ENCODE measurements at places on chromosomes 1 and 21. TPM values are rescaled to one million over a fixed set of nuclear protein-coding genes. Genes with fewer than 3 reads are reported as not detected.

- H3K36me3 ChIP-seq = no peaks in the 10 kb centered on the region
- H3K4me3 ChIP-seq = no peak overlapping the region
- H3K27ac ChIP-seq = no peak overlapping the region
- no peaks in the 10 kb centered on the region for H3K4me1 ChIP-seq
Observed at GRCh38 chr1:89112871-89113613, 12.9 kb downstream of the GBP2 start.

The ADGRL4 gene
- not detected for total RNA-seq

GRCh38 chr1:40712997-40713396 lies 21.5 kb downstream of the NFYC start:
- H3K27ac ChIP-seq = peak overlapping the region; percentile 7
- peak; percentile 40 for DNase-seq
- H3K36me3 ChIP-seq = no peaks in the 10 kb centered on the region
- no peak overlapping the region for H3K4me3 ChIP-seq

The TIE1 gene
- total RNA-seq = not detected

GRCh38 chr1:64470665-64471217 lies 812 bp downstream of the CACHD1 start:
- peak overlapping the region; percentile 76 for H3K4me3 ChIP-seq
- peak overlapping the region; percentile 93 for H3K27ac ChIP-seq
- no peaks in the 10 kb centered on the region for H3K27me3 ChIP-seq

DNA sequence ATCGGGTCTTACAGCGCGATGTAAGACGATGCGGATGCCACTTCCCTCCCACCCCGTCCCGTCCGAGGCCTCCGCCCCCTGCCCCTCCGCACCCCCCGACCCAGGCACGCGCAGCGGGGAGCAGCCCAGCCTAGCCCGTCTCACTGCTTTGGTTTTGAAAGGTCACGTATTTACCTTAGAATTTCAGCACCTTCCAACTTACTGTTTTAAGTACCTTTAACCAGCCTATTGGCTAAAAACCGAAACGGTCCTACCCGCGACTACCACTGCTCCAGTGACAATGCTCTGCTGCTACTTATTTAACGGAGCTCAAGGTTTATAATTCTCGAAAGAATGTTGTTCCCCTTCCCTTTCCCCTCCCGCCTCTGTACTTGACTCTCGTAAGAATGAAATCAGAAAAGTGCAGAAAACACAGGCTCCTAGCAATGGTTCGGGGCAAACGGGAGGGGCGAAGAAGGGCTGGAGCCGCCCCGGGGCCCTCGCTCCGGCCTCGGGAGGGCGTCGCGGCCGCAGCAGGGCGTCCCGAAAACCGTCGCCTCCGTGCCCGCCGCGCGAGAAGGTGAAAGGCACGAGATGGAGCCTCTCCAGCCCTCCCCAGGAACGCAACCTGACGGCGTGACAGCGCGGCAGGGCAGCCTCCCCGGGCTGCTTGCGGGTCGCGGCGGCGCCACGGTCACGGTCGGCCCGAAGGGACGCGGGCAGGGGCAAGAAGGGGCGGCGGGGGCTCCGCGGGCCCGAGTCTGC lies 667 bp downstream of the TMEM50B start:
- DNase-seq = peak; percentile 47
- H3K4me1 ChIP-seq = peaks cover 7% of the 10 kb centered on the region
- H3K36me3 ChIP-seq = no peaks in the 10 kb centered on the region
- peak overlapping the region; percentile 79 for H3K27ac ChIP-seq

DNA sequence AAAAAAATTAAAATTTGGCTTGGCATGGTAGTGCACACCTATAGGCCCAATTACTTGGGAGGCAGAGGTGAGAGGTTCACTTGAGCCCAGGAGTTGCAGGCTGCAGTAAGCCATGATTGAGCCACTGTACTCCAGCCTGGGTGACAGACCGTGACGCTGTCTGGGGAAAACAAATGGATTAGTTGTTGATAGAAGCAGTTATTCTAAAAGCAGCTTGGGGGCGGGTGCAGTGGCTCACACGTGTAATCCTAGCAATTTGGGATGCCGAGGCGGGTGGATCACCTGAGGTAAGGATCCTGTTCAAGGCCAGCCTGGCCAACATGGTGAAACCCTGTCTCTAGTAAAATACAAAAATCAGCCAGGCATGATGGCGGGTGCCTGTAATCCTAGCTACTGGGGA lies 40.3 kb downstream of the KIF1B start:
- no peak overlapping the region for H3K4me3 ChIP-seq
- DNase-seq = no peak
- H3K4me1 ChIP-seq = peaks cover 18% of the 10 kb centered on the region

- peak overlapping the region; percentile 33 for H3K4me3 ChIP-seq
- H3K27me3 ChIP-seq = no peaks in the 10 kb centered on the region
- H3K4me1 ChIP-seq = peaks cover 31% of the 10 kb centered on the region
- no peaks in the 10 kb centered on the region for H3K36me3 ChIP-seq
- H3K27ac ChIP-seq = peak overlapping the region; percentile 21
Observed at GRCh38 chr1:81238129-81238528, 562.6 kb upstream of the ADGRL2 start.

The DCST2 gene
- not detected for total RNA-seq

GRCh38 chr1:89171067-89171438 lies 4.8 kb downstream of the GBP7 start:
- no peaks in the 10 kb centered on the region for H3K36me3 ChIP-seq
- H3K4me3 ChIP-seq = no peak overlapping the region
- H3K27ac ChIP-seq = no peak overlapping the region

DNA sequence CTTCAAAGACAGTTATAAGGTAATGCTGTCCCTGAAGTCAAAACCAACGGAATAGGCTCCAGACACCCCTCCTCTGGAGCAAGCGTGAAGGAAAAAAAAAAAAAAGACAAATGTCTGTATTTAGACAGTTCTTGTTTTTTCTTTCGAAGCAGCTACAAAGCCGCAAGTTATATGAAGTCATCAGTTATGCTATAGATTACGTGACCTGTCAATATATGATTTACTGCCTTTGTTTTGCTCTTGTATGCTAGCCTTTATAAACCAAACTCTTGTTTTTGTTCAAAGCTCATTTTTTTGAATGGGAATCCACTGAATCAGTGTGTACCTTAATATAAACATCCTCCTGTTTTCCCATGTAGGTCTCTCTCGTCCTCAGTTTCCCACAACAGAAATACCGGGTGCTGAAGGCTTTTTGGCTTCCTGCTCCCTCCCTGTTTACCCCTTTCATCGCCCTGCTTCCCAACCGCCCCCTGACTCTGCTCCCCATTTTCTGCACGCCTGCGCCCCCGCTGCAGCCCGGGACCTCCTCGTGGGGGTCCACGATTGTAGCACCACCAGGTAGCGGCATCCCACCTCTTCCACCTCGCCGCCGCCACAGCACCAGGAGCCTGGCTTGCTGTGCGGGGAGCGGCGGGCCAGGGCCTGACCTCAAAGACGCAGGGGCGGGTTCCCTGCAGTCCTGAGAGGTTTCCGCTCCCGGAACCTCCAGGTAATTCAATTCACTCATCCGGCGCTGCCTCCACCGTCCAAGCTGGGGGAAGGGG lies 5.2 kb upstream of the ZNF678 start:
- no peaks in the 10 kb centered on the region for H3K4me1 ChIP-seq
- H3K36me3 ChIP-seq = no peaks in the 10 kb centered on the region
- no peak for DNase-seq
- no peaks in the 10 kb centered on the region for H3K27me3 ChIP-seq

The LRRC3 gene
- total RNA-seq = 3.1 TPM

DNA sequence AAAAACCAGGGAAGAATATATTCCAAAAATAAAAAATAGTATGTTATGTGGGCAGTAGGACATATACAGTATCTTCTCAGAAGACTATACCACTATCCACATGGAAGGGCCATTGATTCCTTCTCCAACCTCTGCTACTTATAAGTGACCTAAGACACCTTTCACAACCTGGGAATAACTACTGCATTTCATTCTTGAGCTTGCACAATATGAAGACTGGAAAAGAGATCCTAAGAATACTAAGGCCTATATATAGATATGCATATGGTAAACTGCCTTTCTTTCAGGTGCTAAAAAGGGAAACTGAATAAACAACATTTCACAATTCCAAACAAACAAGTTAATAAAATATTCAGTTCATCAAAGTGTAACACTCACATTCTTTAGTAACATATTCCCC lies 32.0 kb upstream of the SDC3 start:
- H3K27ac ChIP-seq = no peak overlapping the region
- no peak overlapping the region for H3K4me3 ChIP-seq
- H3K36me3 ChIP-seq = peaks cover 86% of the 10 kb centered on the region
- no peaks in the 10 kb centered on the region for H3K27me3 ChIP-seq

DNA sequence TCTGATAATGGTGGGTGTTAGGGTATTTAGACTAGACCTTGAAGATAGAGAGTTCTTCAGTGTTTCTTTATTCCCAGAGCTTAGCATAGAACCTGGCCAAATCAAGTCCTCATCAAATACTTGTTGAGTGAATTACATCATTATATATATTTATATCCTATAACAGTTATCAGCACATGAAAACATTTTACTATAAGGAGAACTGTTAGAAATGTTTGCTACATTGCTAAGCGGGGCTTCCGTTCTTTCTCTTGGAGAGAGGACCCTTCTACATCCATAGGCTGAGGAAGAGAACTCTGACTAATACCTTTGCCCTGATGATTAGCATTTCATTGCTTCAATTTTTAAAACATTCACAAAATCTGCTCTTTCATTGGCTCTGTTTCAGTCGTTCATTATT lies 66.5 kb upstream of the NBL1 start:
- DNase-seq = no peak
- no peak overlapping the region for H3K4me3 ChIP-seq
- no peaks in the 10 kb centered on the region for H3K4me1 ChIP-seq
- H3K27ac ChIP-seq = no peak overlapping the region
- no peaks in the 10 kb centered on the region for H3K36me3 ChIP-seq
- H3K27me3 ChIP-seq = no peaks in the 10 kb centered on the region

DNA sequence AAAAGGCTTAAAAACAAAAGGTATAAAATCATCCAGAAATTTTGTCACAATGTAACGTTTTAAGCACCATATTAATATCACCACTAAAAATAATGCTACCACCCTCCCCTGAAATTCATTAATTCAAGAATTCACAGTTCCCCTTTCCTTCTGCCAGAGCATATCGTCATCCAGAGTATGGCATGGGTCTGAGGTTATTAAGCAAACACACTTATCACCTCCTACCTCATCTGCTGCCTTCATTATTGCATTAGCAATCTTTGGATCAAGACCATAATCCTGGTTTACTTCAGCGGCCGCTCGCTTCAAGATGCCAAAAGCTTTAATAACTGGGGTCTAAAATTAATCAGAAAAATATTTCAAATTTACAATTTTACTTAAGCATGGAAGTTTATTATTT lies 6.2 kb downstream of the FH start:
- no peak for DNase-seq
- no peaks in the 10 kb centered on the region for H3K27me3 ChIP-seq
- H3K36me3 ChIP-seq = peaks cover 43% of the 10 kb centered on the region

DNA sequence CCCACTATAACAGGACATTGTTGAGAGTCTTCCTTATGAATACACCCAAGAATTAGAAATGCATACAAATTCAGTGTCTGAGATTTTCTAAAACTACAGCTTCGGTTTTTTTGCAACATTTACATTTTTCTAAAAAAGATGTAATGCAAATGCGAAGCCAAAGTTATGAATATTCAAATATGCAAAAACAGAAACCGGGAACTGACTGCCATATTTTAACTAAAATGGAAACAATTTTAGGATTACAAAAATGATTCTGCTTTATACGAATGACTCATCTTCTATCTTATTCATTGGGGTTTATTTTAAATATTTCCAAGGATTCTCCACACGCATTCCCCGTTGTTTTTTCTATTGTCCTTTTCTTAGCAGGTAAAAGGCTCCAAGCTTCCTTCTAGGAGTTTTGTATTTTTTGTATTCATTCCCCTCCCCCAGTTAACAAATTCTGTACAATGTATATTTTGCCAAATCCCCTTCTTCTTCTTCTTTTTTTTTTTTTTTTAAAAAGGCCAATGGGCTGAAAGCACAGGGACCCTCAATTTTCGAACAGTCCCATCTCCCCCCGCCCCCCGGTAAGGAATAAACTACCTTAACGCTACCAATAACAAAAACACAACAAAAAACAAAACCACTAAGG lies 1.0 kb downstream of the ARPC5 start:
- peak overlapping the region; percentile 76 for H3K4me3 ChIP-seq
- peaks cover 28% of the 10 kb centered on the region for H3K4me1 ChIP-seq
- H3K27ac ChIP-seq = peak overlapping the region; percentile 88
- H3K36me3 ChIP-seq = peaks cover 26% of the 10 kb centered on the region

DNA sequence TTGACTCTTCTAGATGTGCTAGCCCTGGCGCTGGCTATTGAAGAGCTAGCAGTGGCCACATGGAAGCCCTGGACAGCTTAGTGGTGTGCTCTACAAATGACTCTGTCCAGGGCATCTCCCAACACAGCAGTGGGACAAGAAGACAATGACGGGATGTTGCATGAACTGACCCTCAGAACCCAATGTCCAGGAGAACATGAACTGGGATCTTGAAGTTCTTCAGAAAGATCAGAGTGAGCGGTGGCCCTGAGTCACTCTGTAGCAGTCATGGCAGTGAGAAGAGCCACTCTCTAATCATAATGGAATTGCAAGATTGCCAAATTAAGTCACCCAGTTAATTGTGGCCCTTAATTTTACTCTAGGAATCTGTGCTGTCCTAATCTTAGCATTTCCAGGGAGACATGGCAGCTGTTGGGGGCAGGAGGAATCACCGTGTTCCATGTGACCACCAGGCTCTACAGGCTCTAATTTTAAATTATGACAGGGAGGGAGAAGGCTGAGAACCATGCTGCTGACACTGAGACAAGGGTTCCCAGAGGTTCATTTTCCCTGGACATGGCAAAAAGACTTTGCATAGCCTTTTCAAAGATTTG lies 10.2 kb upstream of the OBSCN start:
- H3K27ac ChIP-seq = no peak overlapping the region
- no peaks in the 10 kb centered on the region for H3K36me3 ChIP-seq
- no peaks in the 10 kb centered on the region for H3K4me1 ChIP-seq
- no peak for DNase-seq

DNA sequence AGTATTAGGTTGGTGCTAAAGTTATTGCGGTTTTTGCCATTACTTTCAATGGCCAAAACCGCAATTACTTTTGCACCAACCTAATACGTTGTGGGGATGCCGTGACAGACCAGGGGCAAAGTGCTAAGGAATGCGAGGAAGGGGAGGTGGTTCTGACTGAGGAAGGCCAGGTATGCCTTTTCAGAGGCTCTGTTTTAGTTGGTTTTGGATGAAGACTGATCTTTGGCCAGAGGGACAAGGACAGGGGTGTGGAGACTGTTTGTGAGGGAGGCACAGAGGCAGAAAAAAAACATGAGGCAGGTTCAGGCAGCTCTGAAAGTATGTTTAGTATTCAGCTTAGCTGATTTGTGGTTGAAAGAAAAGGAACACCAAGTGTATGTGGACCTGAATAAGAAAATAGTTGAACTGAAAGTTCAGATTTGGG lies 358.2 kb downstream of the RPS6KC1 start:
- peaks cover 9% of the 10 kb centered on the region for H3K27me3 ChIP-seq
- H3K36me3 ChIP-seq = no peaks in the 10 kb centered on the region

Data from A673 (cell line).